NB4 (cell line): ENCODE measurements at places on chromosomes 4 and X.

GRCh38 chr4:6727081-6727942 lies 11.3 kb downstream of the BLOC1S4 start:
- DNase-seq = peak; percentile 89

DNA sequence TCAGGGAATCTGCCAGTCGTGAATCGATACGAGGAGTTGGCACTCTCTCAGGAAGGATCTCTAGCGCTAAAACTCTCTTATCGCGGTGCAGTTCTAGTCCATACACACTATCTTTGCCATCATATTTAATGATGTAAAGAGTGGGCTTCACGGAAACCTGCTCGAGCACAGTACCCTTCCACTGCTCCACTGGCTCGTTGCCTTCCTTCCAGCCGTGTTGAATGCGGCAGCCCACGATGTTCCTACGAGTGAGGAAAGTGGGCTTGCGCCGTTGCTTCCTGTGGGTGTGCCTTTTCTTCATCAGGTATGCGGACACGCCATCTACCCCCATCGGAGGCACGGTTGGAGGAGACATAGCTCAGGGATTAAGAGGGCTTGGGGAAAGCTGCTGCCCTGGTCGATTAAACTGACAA lies 661 bp downstream of the SPIN4 start:
- DNase-seq = peak; percentile 52

GRCh38 chr4:173528378-173529321 lies 1.4 kb downstream of the HAND2 start:
- no peak for DNase-seq

- no peak for DNase-seq
Measured at GRCh38 chr4:98692411-98692810, 34.0 kb upstream of the TSPAN5 start.

- DNase-seq = no peak
Measured at GRCh38 chr4:185479507-185479971, 8.0 kb upstream of the CCDC110 start.

DNA sequence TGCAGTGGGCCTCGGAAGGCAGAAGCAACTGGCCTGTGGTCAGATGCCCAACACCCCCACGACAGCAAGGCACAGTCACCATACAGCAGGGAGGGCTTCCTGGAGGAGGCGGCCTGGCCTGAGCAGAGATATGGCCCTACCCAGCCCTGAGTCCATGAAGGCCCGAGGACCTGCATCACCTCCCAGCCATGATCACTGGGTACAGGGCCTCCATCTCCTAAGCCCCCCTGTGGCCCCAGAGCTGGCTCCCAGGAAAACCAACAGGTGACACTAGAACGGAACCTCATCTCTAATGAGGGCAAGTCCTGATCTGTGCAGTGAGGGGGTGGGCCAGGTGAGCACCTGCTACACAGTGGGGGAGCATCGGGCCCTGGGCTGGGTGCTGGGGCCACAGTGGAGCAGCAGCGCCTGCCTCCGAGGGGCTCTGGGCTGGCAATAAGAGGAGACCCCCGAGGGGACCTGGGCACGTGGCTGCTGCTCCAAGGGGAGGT lies 26.2 kb upstream of the MXD4 start:
- DNase-seq = no peak

DNA sequence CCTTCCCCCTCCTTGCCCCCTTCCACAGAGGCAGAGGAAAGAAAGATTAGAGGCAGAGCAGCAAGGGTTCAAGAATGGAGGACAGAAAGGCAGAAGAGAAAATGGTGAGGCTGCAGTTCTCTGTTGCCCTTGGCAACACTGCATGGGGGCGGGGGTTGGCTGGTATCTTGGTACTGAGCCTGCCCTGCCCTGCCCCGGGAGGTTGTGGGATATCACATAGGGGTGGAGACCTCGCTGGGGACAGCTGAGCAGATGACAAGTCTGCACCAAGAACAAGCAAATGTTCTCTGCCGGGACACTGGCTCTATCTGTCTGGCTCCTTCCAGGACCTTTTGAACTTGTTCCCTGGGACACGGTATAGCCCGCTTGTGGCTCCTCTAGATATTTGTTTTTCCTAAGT lies 39.8 kb downstream of the NHS start:
- no peak for DNase-seq

DNA sequence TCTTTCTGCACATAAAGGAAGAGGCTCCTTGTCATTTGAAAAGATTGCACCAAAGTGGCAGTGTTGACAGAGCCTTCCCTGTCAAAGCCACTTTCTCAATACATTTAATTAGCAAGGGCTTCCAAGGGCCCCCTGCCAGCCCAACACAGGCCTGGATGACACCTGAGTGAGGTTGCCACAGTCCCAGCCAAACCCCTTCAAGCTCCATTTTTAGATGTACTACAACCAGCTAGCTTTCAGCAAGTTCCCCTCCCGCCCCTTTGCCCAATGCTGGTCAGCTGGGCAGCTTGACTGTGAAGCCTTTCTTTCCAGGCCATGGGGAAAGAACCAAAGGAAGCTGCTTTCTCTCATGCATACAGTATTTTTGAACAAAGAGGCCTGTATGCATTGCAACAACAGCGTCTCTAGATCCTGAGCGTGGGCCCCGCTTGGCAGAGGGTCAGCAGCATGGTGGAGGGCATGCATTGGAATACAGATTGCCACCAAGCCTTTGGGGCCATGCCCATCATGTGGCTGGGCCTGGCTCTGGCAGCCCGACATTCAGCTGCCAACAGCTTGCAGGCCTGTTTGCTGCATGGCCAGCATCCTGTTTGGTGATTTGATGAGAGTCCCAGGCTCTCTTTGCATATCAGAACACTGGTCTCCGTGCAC lies 261.1 kb upstream of the GATB start:
- DNase-seq = no peak

GRCh38 chr4:110514889-110515479 lies 39.0 kb downstream of the ENPEP start:
- peak; percentile 22 for DNase-seq

- no peak for DNase-seq
Measured at GRCh38 chr4:36509845-36510244, 228.4 kb downstream of the DTHD1 start.
